B cell (primary cell): ENCODE measurements at places on chromosomes 1 and 21.

- peak; percentile 3 for DNase-seq
These were observed 2.7 kb upstream of the NEGR1 start for GRCh38 chr1:72285074-72285425.

DNA sequence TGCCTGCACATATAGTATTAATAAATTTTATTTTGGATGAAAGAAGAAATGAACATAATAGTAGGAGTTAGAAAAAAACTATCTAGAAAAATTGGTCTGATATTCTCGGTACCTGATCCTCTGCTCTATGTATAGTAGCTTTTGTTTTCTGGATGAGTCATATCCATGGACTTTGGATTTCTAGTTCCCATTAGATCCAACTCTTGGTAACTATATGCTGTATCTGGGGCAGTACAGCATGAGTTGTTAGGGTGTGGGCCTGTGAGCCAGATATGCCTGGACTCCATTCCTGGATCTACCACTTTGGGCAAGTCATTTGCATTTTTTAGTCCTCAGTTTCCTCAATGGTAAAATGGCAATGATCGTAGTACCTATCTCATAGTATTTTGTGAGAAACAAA, 372.2 kb upstream of the PKN2 start:
- DNase-seq: no peak

- no peak for DNase-seq
These were observed 14.1 kb upstream of the TIAM1 start for GRCh38 chr21:31358158-31358557.

DNA sequence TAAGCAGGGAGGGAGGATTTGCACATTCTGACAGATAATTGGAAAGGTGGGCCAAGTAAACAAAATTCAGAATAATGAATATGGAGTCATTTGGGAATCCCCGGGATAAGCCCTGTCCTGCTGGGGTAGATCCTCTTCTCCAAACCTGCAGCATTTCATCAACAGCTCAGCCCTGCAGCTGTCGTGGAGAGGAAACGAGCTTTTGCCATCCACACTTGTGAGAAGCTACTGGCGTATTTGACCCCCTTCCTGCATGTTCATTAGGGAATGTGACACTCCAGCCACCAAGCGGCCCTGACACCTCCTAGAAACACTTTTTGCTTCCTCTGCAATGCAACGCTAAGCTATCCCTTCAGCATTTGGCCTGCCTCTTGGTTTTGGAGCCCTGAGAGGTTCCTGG, 8.0 kb upstream of the LEFTY2 start:
- no peak for DNase-seq

GRCh38 chr1:1177452-1178206, 3.9 kb downstream of the TTLL10 start:
- no peak for DNase-seq

GRCh38 chr1:234600418-234601281, 9.3 kb downstream of the IRF2BP2 start:
- DNase-seq: peak; percentile 63

DNA sequence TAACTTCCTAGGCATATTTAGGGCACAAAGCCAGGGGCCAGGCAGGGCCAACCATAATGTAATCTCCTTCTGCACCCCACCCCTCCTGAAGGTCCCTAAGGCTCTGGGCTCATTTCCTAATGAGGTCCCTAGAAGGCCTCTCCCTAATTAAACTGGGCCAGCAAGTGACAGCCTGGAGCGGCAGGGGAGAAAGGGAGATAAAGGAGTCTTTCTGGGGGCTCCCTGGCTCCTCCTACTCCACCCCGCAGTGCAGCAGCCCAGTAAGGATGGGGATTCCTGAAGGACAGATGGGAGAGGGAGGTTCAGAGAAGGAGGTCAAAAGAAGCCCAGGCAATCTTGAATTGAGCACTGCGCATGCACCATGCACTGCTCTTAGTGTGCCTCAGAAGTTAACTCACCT, 12.8 kb downstream of the LRP8 start:
- no peak for DNase-seq
